Daoy (cell line): ENCODE measurements at places on chromosomes 16 and 17. TPM values are rescaled to one million over a fixed set of nuclear protein-coding genes. Genes with fewer than 3 reads are reported as not detected.

Gene TRIM47
- total RNA-seq = 14.4 and 15.2 TPM in 2 replicates

Gene CHST4
- 0.06 and 0.30 TPM in 2 replicates for total RNA-seq

Gene MT1G
- 8.2 and 16.3 TPM in 2 replicates for total RNA-seq

Gene VPS35L
- 11.8 and 12.1 TPM in 2 replicates for total RNA-seq

Gene CD300A
- total RNA-seq = not detected in 2 replicates

Gene E2F4
- total RNA-seq = 109 and 111 TPM in 2 replicates

Gene CACNG1
- total RNA-seq = not detected in 2 replicates

Gene VTN
- total RNA-seq = not detected in 2 replicates

Gene ASGR2
- total RNA-seq = not detected in 2 replicates

Gene NLRC3
- 0.06 and 0.21 TPM in 2 replicates for total RNA-seq

Gene GNG13
- not detected in 2 replicates for total RNA-seq

Gene ZFHX3
- 1.5 and 2.0 TPM in 2 replicates for total RNA-seq

DNA sequence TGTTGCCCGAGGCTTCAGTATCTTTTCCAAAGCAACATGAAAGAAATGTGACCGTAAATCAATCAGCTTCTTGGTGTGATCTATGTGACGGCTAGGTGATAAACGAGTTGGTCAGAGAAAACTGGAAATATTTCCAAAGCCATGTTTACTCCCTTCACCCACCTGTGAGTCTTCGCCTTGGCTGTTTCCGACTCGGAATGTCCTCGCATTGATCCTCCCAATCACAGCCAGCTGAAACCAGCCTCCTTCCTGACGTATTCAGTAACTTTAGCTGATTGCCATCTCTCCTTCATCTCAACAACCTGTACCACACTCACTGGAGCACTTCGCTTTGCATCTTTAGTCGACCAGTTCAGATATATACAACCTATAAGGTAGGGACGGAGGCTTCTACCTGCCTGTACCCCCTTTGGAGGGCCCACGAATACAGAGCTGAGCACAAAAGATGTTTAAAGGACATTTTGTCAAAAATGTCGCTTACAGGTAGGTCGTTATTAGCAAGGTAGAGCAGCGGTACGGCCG is 705 bp downstream of the KRABD2 start:
- no peak for DNase-seq

GRCh38 chr16:89230255-89230654 is 12.8 kb downstream of the ZNF778 start:
- DNase-seq = no peak

DNA sequence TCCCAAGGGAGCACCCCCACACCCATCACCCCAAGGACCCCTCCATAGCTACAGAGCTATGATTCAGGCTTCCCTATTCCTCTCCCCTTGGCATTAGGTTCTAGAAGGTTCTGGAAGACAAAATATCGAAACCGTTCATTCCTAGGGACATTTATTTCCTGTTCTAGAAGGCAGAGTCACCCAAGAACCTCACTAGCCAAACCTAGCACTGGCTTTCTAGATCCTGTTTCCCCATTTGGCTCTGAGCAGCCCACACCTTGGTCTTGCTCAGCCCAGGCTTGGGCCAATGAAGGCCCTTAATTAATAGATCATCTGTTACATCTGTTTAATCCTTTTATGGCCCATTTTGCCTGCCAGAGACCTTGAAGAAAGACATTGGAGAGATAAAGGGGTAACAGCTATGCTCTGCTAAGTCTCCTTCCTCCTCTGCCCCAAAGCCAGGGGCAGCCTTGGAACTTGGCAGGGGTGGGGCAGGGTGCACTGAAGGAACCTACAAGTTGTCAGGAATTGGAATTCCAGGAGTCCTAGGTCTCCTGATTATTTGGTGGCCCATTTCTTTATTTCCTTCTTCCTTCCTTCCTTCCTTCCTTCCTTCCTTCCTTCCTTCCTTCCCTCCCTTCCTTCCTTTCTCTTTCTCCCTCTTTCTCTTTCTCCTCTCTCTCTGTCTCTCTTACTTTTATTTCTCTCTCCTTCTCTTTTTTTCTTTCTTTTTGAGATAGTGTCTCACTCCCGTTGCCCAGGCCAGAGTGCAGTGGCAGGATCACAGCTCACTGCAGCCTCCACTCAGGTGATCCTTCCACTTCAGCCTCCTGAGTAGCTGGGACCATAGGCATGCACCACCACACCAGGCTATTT is 8.7 kb upstream of the FZD2 start:
- DNase-seq = no peak

- no peak for DNase-seq
These were observed 182.7 kb downstream of the PRKCB start for GRCh38 chr16:24018485-24018884.

GRCh38 chr17:52140601-52141000 is 17.9 kb downstream of the CA10 start:
- no peak for DNase-seq

DNA sequence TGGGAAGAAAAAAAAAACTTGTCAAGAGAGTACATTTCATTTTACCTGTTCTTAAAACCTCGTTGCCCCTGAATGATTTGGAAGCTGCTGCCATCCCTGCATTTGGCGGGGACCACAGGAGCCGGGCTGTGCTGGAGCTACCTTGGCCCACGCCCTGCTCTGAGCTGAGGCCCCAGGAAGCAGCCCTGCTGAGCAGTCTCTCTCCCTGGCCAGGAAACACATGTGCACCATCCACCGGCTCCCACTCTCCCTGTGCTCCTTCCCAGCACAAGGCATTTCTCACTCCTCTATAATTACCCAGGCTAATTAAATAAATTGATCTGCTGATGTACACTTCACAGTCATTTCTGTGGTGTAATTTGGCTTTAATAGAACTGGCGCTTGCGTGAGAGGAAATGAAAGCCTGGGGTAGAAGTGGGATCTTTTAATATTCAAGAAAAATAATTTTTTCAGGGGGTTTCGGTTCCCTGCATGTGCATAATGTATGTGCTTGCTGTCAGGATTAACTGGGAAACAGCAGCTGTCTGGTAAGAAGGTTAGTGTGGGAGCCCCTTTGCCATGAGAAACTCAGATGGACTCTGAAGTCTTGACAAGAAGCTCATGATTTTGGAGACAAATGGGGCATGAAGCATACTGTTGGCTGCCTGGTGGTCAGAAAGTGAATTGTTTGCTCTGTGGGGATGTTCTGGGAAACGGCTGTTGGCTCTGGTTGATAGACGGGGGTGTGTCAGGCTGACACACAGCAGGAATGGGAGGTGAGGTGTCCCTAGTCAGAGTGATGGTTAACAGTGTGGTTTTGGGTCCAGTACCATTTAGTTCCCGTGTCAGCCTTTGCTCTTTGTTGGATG is 252.3 kb upstream of the EEF2KMT start:
- DNase-seq = no peak

DNA sequence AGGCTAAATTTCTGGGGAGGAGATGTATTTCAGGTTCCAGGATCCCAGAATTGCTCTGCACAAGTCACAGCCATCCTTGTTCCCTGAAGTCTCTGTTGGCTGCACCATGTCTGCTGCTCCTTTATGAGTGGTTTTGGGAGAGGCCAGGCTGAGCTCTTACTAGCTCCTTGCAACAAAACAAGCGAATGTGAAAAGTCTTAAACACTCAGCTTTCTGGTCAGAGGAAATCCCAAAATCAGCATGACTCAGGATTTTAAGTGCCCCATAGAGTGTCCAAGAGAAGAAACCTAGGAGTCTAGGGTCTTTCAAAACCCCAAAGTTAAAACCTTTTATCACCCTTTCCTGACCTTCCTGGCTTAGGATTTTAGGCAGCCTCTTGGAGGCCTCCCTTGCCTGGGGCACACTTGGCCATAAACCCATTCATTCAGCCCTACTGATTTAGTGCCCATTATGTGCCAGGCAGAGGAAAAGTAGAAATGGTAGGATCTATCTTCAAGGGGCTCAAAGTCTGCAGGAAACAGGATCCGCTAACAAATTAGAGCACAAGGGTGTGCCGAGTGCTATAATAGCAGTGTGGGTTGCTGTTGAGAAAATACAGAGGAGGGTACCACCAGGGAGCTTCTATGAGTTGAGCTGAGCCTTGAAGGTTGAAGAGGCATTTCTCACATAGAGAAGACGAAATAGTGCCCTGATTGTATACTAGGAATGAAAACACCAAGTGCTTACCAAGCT is 36.9 kb downstream of the SOST start:
- DNase-seq = peak; percentile 23

GRCh38 chr17:79760197-79760906 is 17.6 kb upstream of the CBX2 start:
- DNase-seq = no peak

GRCh38 chr16:84042879-84043485 is 387 bp upstream of the SLC38A8 start:
- no peak for DNase-seq

DNA sequence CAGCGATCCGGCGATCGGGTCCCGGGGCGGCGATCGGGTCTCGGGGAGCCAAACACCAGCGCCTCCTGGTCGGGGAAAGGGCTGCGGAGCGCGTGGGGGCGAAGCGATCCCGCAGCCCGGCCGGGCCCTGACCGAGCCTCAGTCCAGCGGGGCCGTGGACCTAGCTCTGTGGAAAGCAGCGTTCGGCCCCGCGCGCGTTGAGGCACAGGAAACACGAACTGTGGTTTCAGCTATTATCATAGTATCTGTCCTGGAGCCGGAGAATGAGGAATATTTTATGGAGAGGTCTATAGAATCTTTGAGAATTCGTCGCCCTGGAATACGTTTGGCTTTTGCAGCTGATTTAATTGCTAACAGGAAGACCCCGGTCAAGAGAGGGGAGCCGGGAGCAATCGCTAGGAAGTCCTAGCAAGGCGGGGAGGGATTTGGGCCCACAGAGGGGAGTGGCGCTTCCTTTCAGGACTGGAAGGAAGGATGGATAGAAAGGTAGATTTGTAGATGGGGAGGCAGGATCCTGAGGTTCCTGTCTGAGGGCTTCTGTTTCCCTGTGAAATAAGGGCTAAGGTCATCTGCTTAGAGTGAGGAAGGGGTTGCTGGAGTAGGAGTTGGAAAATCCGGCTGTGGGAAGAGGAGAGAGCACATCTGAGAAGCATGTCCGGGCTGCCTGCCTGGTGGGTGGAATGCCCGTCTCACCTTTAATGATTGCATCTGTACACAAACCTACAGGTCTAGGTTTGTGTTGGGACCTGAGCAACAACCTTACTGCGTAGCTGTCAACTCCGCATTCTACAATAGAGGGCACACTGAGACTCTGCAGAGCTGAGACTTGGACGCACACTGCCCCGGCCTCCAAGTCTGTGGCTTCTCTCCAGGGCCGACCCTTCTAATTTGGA is 770 bp downstream of the CCNF start:
- DNase-seq = no peak

DNA sequence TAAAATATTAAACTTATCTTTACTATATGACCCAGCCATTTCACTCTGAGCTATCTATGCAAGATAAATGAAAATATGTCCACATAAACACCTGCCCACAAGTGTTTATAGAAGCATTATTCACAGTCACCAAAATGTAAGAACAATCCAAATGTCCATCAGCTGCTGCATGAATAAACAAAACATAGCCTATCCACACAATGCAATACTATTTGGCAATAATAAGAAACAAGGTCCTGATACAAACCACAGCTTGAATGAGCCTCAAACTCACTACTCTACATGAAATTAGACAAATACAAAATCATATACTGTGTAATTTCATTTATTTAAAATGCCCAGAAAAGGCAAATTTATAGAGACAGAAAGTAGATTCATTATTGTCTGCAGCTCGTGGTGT is 355.1 kb downstream of the CDH8 start:
- DNase-seq = no peak

DNA sequence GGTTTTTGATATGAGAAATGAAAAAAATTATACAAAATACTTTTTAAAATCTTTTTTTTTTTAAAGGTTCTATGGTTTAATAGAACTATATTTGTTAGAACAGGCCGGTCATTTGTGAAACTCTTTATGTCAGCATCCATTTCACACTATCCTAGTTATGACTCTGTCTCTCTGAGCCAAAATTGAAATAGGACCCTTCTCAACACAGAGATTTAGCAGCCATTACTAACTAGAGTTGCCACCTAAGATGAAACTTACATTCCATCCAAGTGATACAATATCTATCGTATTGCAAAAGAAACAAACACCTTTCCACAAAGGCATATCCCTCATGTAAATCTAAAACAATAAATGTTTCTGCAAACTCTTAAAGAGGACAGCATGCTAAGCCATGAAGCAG is 249.8 kb downstream of the CDH11 start:
- DNase-seq = no peak

- DNase-seq = peak; percentile 2
These were observed 225.1 kb upstream of the CA10 start for GRCh38 chr17:52383493-52384100.

DNA sequence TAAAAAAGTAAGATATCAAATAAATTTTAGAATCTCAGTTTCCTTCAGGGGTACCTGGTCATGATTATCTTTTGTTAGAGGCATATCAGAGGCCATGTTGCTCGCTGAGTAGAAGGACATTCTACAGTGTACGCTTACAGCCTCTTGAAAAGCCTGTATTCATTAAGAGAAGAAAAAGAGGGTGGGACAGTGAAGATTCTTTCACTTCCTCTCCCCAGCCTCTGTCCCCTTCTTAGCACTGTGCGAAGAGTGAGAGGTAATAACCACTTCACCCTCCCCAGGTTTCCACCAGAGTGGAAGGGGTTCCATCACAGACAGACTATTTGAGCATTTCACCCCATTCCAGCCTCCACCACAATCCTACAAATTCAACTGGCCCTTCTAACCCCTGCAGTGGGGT is 4.8 kb upstream of the LPO start:
- no peak for DNase-seq

DNA sequence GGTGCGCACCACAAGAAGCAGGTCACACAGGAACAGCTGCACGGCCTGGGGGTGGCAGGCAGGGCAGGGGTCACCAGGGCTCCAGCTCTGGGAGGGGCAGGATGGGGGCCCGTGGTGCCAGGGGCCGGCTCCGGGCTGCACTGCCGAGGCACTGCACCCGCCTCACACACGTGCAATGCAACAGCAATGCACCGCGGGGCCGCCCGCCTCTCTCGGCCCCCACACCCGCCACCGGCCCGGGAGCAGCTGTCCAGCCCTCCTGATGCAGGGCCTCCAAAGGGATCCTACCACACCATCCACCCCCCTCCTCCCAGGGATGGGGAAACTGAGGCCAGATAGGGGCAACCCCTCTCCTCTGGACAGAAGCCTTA is 23.1 kb downstream of the SREBF1 start:
- DNase-seq = no peak

DNA sequence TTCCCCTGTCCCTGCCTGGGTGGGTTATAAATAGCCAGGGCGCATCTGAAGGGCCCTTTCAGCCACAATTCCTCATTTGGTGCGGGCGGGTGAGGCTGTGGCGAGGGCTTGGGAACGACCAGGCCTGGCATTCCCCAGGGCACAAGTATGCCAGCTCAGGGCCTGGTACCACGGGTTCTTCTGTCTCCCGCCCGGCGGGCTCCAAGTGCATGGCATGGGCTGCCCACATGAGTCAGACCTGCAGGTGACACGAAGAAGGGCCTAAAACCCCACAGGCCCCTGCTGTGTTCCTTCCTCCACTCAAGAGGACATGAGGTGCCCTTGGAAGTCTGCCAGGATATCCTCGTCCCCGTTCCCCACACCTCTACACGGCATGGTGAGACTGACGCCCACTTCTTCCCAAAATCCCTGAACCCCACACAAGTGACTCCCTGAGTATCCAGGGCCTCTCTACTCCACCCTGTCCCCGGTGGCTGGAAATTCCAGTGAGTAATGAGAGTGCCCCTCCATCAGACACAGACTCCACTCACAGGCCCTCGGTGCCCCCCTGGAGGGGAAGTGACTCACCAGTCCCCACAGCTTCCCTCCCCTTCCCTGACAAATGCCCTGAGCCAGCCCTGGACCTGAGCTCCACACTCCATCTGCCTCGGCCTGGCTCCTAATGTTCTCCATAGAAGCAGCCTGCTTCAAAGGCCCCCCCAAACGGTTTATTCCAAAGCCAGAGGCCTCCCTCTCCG is 68.8 kb downstream of the ABR start:
- peak; percentile 100 for DNase-seq

GRCh38 chr16:78091419-78091818 is 8.0 kb upstream of the WWOX start:
- DNase-seq = no peak
